ENCODE measurements at places on chromosomes 5 and 9.
A peak's percentile ranks its signal among the peaks of the same experiment; 100 is the strongest.

DNA sequence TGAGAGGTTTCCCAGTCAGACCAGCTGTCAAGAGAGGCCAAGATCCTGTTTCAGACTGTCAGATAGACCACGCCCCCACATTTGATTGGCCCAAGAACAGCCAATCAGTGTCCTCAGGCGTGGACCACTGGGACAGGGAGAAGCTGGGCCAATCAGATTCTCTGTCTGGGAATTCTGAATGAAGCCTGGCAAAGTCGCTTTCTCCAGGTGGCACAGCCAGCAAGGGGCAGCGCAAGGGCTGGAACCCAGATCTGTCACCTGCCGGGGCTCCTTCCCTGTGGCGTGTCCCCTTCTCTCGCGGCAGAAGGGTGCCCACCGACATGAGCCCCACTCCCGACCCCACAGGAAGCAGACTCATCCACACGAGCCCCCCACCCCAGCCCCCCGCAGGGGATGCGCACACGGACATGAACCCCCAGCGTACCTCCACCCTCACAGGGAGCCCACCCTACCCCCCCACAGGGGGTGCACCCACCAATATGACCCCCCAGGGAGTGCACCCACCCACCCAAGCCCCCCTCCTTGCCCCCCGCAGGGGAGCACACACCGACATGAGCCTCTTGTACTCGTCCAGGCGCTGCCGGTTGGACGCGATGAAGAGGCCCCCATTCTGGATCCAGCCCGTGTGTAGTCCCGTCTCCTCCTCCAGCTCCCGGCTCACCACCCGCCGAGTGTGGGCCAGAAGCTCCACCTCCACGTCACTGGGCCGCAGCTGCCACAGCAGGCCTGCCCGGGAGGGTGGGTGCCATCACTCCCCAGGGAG is 6.1 kb downstream of the SARDH start:
- DNase-seq, result peak; percentile 88

GRCh38 chr5:74865804-74866595 is at the start of gene FAM169A:
FAM169A (minus strand) TSS chr5:74866387; CDS start chr5:74841676, 24,711 bp downstream.
- peak; percentile 16 for DNase-seq

GRCh38 chr5:67346611-67347010 is 150.0 kb upstream of the CD180 start:
- DNase-seq, result no peak

DNA sequence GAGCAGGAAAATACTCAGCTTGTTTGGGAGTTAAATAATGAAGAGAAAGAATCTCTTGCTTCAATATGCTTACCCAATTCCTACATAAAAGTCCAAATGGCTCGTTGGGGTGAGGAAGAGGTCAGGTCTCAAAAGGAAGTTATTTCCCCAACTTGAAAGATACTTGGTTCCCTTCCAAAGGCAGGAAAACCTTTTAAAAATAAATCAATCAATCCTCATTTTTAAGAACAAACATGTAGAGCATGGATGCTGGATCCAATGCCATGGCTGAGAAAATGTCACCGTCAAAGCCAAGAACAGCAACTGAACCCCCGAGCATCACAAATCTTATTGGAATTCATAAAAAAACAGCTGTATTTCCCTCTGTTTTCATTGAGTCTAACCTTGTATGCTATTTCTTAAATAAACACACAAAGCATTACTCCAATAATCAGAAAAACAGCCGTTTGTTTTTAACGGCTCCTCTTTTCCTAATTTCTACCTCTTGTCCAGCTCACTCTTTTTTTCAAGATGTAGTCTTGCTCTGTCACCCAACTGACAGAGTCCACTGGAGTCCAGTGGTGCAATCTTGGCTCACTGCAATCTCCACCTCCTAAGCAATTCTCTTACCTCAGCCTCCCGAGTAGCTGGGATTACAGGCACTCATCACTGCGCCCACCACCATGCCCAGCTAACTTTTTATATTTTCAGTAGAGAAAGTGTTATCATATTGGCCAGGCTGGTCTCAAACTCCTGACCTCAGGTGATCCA is 140.7 kb downstream of the GNA14 start:
- DNase-seq, result no peak

- no peak for DNase-seq
These were observed 348.3 kb upstream of the CDH6 start for GRCh38 chr5:30845194-30845593.

GRCh38 chr9:81377320-81377719 is 312.0 kb downstream of the TLE1 start:
- no peak for DNase-seq

- DNase-seq, result no peak
These were observed 360.8 kb downstream of the HCN1 start for GRCh38 chr5:45335346-45335745.

DNA sequence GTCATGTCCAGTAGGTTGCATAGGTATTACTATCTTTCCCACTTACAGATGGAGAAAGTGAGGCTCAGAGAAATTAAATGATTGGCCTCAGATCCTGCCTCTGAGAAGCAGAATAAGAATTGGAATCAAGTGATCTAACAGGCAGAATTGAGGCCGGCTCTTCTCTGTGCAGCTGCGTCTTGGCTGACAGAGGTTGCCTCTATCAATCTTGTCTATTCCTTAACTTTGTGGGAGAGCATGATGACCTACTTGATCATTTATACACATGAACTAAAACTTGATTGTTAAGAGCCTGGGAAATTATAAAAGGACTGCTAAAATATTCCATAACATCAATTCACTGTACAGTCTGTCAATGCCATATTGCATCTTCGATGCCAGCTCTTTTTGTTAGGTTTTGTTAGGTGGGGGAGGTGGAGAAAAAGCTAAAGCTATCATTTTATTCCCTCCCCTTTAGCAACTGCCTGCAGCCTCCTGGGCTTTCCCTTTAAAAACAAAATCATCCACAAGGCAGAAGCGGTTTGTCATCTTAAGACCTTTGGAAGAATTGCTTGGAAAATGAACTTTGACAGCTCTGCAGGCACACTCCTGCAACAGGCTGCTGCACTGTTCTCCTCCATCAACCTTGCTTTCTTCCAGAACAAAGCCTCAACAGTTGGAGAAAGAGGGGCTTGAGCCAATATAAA is 247.4 kb downstream of the SMARCA2 start:
- DNase-seq, result no peak

GRCh38 chr5:153678617-153679329 is 188.3 kb downstream of the GRIA1 start:
- DNase-seq, result no peak

- DNase-seq, result no peak
These were observed 417 bp downstream of the SRD5A1 start for GRCh38 chr5:6633469-6634245.

DNA sequence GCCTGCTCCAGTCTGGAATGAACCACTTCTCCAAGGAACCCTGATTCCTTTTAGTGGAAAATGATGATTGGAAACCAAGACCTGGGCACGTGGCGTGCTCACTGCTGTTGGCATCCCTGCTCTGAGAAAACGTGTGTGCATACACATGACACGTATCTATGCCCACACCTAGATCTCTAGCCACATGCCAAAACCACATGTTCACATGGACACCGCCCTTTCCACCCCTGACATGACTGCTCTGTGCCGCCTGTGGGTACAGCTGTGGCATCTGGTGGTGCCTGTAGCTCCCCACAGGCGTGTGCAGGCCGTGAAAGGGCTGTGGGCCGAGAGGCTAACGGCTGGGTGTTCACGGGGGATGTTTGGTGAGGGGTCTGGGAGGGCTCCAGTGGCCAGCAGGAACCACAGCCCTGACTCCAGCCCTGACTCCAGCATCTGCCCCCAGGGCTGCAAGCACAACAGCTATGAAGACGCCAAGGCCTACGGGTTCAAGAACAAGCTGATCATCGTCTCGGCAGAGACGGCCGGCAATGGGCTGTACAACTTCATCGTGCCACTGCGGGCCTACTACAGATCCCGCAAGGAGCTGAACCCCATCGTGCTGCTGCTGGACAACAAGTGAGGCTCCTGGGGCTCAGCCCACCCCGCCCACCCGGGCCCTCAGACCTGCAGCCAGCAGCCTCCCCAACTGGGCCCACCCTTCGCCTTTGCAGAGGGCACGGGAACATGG is 75.1 kb downstream of the KCNT1 start:
- DNase-seq, result no peak

- DNase-seq, result no peak
These were observed 62.1 kb downstream of the KLF9 start for GRCh38 chr9:70352356-70352755.

GRCh38 chr5:179825655-179826182 is 5.0 kb downstream of the SQSTM1 start:
- DNase-seq, result no peak

- no peak for DNase-seq
These were observed 416.6 kb downstream of the KIF4B start for GRCh38 chr5:155430192-155430591.

GRCh38 chr5:34005211-34005610 is 2.6 kb downstream of the AMACR start:
- DNase-seq, result no peak

GRCh38 chr9:95188459-95188858 is 129.1 kb downstream of the FANCC start:
- DNase-seq, result no peak

DNA sequence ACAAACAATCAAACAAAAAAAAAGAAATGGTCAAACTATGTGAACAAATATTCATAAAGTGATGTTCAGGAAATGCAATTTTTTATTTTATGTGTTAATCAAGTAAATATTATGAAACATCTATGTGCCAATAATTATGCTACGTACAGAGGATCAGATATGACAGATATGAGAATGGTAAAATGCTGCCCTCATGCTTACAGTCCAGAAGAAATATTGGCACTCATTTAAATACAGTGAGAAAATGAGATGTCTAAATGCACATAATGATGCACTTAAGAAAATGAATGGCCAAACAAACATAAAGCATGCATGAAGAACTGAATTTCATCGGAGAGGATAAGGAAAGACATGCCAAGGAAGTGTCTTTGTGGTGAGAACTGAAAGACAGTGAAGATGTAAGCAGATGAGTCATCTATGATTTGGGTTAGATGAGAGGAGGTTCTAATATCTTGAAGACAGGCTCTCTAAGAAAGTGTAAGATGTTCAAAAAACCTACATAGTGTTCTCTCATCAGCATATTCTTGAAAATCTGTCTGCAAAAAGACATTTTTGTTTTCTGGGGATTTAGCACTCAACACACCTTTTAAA is 1231.1 kb upstream of the ACO1 start:
- no peak for DNase-seq

- no peak for DNase-seq
These were observed 39.1 kb downstream of the PCDH1 start for GRCh38 chr5:141839015-141839513.

DNA sequence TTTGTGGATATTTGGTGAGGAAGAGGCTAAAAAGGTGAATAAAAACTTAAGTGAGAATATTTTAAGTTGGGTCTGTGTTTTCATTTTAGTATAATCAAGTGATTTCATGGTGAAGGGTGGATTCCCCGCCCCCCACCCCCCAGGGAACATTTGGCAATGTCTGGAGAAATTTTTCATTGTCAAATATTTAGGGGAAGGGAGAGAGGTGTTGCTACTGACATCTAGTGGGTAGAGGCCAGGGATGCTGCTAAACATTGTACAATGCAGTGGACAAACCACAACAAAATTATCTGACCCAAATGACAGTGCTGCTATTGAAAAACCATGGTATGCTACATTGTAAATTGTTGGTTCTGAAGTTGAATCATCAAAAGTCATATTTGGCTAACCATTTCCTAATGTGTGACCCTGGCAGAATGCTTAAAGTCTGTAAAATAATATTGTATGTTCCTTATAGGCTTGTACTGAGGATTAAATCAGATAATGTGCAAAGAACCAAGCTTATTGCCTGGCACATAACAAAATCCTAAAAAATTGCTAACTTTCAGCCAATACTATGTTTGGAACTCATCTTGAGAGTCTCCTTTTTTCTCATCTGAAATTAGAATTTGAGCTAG is 5.6 kb downstream of the C5orf24 start:
- DNase-seq, result no peak
